ENCODE measurements at places on chromosomes 5 and 9.

- DNase-seq, result peak; percentile 22
Observed at GRCh38 chr5:7745882-7746610, 104.9 kb downstream of the CFAP90 start.

GRCh38 chr5:104345222-104346016, 782.8 kb upstream of the NUDT12 start:
- no peak for DNase-seq

- no peak for DNase-seq
Observed at GRCh38 chr9:105954517-105954916, 260.2 kb downstream of the TMEM38B start.

DNA sequence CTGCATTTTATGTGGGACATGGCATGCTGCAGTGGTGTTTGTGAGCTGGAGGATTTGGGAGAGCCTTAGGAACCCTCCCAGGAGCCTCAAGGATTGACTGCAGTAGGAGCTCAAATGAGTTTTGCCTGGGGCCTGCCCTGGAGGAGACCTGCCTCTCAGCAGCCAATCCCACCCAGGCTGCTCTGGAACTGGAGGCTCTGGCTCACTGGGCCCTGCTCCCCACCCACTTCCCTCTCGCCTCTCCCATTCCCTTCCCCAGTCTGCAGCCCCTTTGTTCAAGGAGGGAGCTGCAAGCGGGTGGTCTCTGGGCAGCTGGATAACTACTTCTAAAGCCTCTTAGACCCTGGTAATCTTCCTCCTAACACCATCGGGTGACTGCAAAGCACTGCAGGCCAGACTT, 24.2 kb downstream of the KCNIP1 start:
- DNase-seq, result no peak

GRCh38 chr5:172667786-172668593, 26.9 kb downstream of the NEURL1B start:
- no peak for DNase-seq

DNA sequence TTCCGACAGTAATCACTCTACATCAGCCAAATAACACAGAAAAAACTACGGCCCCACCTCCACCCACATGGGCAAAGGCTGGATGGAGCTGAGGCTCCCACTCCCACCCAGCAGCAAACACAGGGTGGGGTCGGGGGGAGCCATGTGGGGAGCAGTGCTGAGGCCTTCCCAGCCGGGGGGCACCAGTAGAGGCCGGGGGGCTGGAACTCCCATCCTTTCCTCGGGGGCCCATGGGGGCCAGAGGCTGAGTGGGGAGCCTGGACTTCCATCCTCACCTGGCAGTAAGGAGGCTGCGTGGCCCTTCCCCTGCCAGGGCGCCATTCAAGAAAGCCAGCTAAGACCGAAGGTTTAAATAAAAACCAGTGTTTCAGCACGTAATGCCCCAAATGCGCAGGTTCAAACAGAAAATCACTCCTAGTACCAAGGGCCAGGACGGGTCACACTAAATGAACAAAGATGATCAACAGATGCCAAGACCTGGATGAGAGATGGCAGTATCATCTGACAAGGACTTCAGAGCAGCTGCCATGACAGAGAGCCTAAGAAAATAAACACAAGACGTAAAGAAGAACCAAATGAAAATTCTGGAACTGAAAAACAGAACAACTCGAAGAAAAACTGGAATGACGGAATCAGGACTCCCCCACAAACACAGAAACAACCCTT, 9.4 kb downstream of the CCDC127 start:
- no peak for DNase-seq

- DNase-seq, result no peak
Observed at GRCh38 chr9:80066931-80067330, 495.2 kb downstream of the TLE4 start.

Data from non-pigmented ciliary epithelial cell (primary cell).